Skin of body (tissue), 3 donors: ENCODE measurements at places on chromosomes 2 and 18.

DNA sequence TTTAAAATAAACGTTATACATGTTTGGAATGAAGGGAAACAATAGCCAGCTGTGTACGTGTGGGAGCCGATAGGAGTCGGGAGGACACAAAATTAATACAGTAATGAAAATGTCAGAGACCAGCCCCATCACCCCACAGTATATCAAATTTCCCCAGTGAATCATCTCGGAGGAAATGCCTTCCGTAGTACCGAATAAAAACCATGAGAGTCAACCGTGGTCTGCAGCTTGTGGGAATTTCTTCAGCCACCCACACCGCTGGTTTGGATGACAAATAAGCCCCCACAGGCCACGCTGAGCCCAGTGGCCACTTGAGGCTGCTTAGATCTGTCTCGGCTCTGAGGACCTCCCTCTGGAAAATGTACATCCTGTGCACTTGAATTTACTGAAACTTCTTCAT is 133.7 kb downstream of the COL6A3 start:
- peak; percentile 57 for DNase-seq

GRCh38 chr18:24991141-24992060 is 360.6 kb downstream of the ZNF521 start:
- DNase-seq, result peak; percentile 31

DNA sequence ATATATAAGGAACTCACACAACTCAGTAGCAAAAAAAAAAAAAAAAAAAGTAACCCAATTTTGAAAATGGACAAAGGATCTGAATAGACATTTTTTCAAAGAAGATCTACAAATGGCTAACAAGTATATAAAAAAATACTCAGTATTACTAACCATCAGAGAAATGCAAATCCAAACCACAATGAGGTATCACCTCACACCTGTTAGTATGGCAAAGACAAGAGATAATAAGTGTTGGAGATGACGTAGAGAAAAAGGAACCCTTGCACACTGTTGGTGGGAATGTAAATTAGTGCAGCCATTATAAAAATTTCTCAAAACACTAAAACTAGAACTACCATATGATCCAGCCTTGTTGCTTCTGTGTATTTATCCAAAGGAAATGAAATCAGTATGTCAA is 5.8 kb upstream of the CNDP1 start:
- no peak for DNase-seq

GRCh38 chr2:239587311-239587731 is 186.5 kb upstream of the HDAC4 start:
- no peak for DNase-seq

GRCh38 chr2:65278531-65278981 is 50.9 kb downstream of the ACTR2 start:
- DNase-seq, result peak; percentile 16

DNA sequence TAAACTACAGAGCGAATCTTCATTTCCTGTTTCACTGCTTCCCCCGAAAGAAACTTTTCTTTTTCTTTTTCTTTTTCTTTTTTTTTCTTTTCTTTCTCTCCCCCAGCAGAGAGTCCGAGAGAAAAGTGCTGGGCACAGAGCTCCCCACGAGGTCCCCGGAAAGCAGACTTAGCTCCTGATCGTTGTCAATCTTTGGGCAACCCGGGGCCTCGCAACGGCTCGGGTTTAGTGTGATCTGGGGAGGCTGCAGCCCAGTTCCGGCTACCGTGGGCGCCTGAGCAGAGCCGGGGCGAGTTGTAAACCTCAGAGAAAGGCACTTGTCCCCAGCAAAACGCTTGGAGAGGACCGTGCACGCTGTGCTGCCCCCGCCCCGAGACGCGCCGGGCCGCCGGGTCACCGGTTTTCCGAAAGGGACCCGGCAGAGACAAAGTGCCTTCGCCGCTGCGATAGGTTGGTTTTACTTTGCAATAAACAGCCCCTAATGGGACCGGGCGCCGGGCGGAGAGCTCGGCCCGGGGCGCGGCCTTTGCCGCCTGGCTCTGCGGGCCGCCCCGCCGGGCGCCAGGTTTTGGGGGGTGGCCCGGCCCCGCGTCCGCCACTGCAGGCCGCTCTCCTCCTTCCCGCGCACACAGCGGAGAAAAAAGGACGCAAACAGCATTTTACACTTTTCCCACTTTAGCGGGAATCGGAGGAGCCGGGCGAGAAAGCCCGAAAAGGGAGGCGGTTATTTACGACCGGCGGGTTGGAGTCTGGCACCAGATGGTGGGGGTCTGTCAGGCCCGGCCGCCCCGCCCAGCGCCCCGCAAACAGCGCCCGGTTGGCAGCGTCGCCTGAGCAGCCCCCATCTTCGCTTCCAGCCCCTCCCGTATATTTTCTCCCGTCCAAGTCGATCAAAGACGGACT is 136.0 kb downstream of the INSIG2 start:
- DNase-seq, result no peak

DNA sequence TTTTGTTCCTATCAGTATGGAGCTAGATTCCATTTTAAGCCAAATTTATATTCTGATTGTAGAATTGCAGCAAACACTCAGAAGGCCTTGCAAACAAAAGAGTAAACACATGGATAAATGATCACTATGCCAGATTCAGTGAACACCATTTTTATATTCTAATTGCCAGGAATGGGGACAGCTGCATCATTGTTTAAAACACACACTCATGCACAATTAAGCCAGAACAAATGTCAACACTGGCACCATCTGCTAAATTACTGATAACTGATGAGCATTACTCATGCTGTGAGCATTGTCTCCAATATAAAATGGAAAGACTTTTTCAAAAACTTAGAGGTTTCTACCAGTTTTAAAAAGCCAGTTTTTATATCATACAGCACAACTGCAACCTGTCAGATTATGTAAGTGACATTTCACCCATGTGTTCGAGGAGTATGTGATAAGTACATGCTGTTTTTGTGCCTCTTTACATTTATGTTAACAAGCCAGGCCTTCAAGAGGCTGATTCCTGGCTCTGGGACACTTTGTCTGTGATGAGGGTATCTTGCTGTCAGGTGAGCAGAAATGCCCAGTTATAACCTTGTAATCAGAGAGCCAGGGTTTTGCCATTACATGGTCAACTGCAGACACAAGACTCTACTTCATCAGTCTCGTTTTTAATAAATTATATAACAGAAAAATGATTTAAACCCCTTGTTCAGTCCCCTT is 4.4 kb upstream of the ST8SIA5 start:
- DNase-seq, result no peak
